ENCODE measurements at places on chromosomes 2 and 18. TPM values are rescaled to one million over a fixed set of nuclear protein-coding genes. Genes with fewer than 3 reads are reported as not detected.

DNA sequence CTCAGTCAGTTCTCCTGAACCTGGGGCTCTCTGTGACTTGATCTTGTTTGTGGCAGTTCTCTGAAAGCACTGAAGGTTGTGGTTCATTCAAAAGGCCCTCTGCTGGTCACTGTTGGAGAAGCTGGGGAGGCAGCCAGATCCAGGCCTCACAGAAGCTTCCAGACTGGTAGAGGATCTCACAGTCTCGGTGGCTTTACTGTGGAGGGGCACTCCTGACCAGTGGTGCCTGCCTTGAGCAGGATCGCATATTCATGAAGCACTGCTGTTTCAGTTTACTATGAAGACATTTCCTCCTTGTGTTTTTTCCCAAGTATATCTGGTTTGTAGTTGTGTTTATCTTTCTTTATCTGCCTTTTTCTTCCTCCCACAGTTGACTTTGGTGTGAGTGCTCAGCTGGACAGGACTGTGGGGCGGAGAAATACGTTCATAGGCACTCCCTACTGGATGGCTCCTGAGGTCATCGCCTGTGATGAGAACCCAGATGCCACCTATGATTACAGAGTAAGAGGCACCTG is 133.9 kb downstream of the MAP4K4 start:
- no peaks in the 10 kb centered on the region for H3K27me3 ChIP-seq
- DNase-seq, result peak; percentile 79
- H3K36me3 ChIP-seq, result peaks cover 62% of the 10 kb centered on the region
- H3K4me1 ChIP-seq, result peaks cover 38% of the 10 kb centered on the region
- H3K27ac ChIP-seq, result peak overlapping the region; percentile 33

DNA sequence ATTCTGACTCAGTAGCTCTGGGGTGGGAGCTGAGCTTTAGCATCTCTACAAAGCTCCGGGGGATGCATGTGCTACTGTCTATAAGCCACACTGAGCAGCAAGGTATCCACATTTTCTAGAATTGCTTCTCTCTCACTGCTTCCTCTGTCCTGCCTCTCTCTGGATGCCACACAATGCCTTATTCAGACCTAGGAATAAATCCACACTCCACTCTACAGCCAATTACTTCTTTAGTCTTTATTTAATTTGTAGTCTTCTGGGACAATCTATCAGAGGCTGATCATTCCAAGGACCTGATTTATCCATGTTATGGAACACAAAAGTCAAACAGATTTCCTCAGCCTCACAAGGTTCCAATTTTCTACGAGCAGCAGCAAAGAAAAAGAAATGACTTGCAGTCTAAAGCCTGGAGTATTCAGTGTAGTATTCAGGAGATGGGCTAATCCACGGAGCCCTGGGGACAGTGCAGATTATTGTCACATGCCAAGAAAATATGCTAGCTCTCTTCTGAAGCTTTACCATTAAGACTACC is 4.4 kb downstream of the BCL2 start:
- no peak overlapping the region for H3K4me3 ChIP-seq
- H3K27me3 ChIP-seq, result no peaks in the 10 kb centered on the region
- H3K4me1 ChIP-seq, result peaks cover 18% of the 10 kb centered on the region
- no peaks in the 10 kb centered on the region for H3K36me3 ChIP-seq

DNA sequence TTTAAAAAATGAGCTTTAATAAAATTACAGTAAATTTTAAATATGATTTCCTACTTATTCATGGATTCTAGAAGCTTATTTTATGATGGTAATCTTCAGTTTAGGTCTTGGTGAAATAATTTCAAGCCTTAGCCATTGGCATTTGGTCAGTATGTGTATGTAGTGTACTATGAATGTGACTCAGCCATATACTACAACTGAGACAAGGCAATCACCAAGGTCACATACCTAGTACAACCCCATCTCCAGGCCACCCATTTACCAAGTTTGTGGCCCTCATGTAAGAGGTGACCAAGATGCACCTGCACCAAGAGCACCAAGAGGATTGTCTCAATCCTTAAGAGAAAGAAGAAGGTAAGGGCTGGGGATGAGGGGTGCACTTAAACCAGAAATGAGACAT is 54.8 kb upstream of the FRZB start:
- no peak for DNase-seq
- H3K4me1 ChIP-seq, result peaks cover 3% of the 10 kb centered on the region
- H3K4me3 ChIP-seq, result no peak overlapping the region
- H3K36me3 ChIP-seq, result peaks cover 33% of the 10 kb centered on the region

DNA sequence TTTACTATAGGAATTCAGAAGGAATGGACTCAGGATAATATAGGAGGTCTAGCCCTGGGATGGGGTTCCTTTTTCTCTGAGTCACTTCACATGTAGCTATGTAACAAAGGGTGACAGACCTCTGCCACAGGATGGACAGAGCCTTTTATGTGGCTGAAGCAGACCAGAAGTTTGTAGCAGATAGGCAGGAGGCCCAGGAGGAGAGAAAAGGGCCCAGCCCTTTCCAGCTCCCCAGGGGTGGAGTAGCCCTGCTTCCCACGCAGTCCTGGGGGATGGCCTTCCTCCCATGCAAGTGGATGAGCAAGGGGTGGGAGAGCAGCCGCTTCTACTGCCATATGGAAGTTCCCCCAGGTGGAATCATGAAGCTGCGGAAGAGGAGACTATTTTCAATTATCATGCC is 40.3 kb downstream of the ARMC9 start:
- H3K27ac ChIP-seq, result no peak overlapping the region
- H3K27me3 ChIP-seq, result no peaks in the 10 kb centered on the region
- 0 out of 2 replicates have a peak, but pooled peaks cover 3% of the 10 kb centered on the region for H3K36me3 ChIP-seq
- no peaks in the 10 kb centered on the region for H3K4me1 ChIP-seq

The MCEE gene
- 10.9 TPM for total RNA-seq
